ENCODE measurements at places on chromosomes 3 and 15. TPM values are rescaled to one million over a fixed set of nuclear protein-coding genes. Genes with fewer than 3 reads are reported as not detected.

Gene ATP13A5
- not detected for total RNA-seq

Gene CCDC14
- total RNA-seq = 6.6 TPM

Gene ITPKA
- 12.4 TPM for total RNA-seq

Gene CD200R1
- 2.3 TPM for total RNA-seq

Gene CCR1
- 20.0 TPM for total RNA-seq

Gene IQCH
- 4.4 TPM for total RNA-seq

Gene GRAMD2A
- not detected for total RNA-seq

Gene NEDD4
- 13.1 TPM for total RNA-seq

Gene CCR3
- total RNA-seq = not detected

DNA sequence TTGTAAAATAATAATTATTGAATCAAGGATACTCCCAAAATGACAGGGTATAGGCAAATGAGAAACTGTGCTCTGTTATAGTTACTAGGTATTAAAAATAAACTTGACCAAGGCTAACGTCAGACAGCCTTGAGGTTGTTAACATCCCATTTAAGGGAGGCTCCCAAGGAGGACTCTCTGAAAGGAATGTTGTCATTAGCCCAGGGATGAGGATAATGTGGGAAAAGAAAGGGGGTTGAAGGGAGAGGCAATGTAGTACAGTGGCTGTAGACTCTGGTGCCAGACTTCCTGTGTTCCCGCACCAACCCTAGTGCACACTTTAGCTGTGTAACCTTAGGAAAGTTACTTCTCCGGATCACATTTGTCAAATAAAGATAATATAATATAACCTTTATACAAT lies 47.0 kb upstream of the RARB start:
- no peaks in the 10 kb centered on the region for H3K36me3 ChIP-seq
- no peak overlapping the region for H3K4me3 ChIP-seq

DNA sequence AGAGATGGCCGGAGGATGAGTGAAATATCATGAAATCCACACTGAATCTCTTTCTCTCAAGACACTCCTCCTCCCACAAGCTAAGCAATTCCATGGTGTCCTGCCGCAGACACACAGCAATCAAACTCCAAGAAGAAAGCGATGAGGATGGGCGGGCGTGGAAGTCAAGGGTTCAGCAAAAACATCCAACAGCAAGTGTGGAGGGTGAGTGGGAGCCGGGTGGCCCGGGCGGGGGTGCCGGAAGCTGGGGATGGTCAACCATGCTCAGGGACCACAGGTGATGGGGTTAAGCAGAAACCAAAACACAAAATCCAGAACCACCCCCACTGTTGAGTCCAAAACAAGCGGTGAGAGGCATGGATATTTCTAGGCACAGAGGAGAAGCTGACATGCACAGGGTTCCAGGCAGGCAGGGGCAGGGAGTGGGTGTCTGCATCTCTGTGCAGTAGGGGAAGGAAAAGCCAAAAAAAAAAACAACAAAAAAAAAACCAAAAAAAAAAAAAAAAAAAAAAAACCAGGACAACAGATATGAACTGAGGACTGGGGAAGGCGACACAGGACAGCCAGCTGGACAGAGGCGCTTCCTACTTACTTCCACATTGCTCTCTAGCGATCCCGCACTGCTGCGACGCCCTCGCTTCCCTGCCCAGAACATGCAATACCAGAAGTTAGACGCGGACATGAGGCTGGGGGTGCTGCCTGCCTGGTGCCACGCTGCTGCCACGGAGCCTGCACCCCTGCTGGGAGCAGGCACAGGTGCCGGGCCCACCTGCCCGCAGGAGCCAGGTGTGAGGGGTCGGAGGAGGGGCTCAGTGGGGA lies 61.0 kb upstream of the RPL32 start:
- no peak overlapping the region for H3K4me3 ChIP-seq
- H3K27me3 ChIP-seq = no peaks in the 10 kb centered on the region
- no peaks in the 10 kb centered on the region for H3K36me3 ChIP-seq
- H3K4me1 ChIP-seq = no peaks in the 10 kb centered on the region

GRCh38 chr3:127066635-127067034 lies 83.7 kb downstream of the PLXNA1 start:
- H3K27me3 ChIP-seq = peaks cover 5% of the 10 kb centered on the region
- no peak for DNase-seq
- H3K4me1 ChIP-seq = no peaks in the 10 kb centered on the region
- no peaks in the 10 kb centered on the region for H3K36me3 ChIP-seq
- no peak overlapping the region for H3K4me3 ChIP-seq

DNA sequence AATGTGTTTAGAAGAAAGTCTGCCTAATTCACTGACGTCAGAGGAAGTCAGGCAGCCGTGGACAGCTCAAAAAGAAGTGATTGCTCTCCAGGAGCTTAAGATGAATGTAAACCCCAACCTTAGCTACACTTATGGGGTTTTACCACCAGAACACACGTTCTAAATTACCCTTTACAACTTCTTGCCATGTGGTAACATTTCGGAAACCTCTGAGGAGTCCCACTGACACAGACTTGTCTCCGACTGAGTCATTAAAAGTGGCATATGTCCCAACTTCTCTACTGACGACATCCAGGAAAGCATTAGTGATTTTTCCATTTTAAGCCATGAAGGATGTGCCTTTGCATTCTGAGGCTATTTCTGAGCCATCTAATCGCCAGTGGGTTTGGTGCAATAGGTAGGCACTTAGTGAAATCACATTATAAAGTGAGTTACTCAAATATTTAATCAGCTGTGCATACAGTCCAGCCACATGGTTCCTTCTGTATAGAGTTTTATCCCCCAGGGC lies 32.4 kb downstream of the C2CD4A start:
- no peak overlapping the region for H3K27ac ChIP-seq
- no peak overlapping the region for H3K4me3 ChIP-seq
- peak; percentile 52 for DNase-seq
- no peaks in the 10 kb centered on the region for H3K36me3 ChIP-seq
- H3K4me1 ChIP-seq = no peaks in the 10 kb centered on the region
- no peaks in the 10 kb centered on the region for H3K27me3 ChIP-seq

DNA sequence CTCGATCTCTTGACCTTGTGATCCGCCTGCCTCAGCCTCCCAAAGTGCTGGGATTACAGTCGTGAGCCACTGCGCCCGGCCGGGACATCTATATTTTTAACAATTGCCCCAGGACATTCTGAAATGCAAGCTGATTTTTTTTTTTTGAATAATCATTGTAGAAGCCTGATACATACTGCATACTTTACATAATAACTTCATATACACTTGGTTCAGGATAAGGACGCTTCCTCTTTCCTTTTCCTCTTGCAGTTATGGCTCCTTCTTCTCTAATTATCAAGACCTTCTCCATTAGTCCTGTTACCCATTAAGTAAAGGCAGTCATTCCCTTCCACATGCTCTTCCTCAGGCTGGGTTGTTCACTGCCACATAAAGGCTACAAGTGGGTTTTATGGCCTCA lies 58.3 kb downstream of the SLCO3A1 start:
- no peak overlapping the region for H3K27ac ChIP-seq
- H3K27me3 ChIP-seq = no peaks in the 10 kb centered on the region
- no peaks in the 10 kb centered on the region for H3K4me1 ChIP-seq

- H3K4me3 ChIP-seq = no peak overlapping the region
- no peaks in the 10 kb centered on the region for H3K27me3 ChIP-seq
- no peaks in the 10 kb centered on the region for H3K36me3 ChIP-seq
- H3K4me1 ChIP-seq = no peaks in the 10 kb centered on the region
- no peak overlapping the region for H3K27ac ChIP-seq
Measured at GRCh38 chr3:152797751-152798432, 37.0 kb upstream of the P2RY1 start.

GRCh38 chr3:127680146-127680661 lies 7.5 kb downstream of the ABTB1 start:
- H3K36me3 ChIP-seq = peaks cover 27% of the 10 kb centered on the region
- no peaks in the 10 kb centered on the region for H3K4me1 ChIP-seq
- no peak overlapping the region for H3K4me3 ChIP-seq
- H3K27ac ChIP-seq = no peak overlapping the region
- DNase-seq = peak; percentile 48
- no peaks in the 10 kb centered on the region for H3K27me3 ChIP-seq

DNA sequence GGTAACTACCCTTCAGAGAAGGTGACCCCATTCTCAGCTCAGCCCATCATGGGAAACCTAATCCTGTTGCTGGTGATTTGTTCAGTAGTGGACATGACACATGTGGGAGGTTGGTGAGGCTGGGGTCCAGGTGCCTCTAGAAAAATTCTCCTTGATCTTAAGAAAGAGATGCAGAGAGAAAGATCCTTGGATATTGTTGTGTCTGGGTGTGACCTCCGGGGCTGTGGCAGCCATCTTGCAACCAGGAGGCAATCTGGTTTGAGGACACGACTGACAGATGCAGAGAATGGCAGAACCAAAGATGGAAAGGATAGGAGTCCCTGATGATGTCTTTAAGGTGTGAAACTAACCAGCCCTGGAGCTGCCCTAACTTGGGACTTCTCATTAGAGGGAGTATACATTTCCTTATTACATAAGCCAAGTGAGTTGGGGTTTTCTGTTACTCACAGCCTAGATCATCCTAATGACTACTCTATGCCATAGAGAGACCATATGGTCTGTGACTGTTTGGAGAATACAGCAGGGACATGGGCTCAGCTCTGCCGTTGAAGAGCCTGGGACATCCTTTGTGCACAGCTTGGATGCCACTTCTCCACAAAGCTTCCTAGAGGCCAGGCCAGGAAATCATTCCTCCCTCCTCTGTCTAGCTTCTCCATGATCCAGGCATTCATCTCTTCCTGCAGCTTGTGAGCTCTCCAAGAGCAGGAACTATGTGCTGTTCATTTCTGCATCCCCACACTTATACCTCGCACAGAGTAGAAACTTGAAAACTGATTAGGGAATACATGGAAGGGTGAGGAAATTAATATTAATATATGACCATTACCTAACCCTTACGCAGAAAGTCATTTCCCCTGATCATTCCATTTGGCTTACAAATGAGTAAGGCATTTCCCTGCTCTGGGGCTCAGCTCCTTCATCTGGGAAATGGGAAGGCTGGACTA lies 45.9 kb downstream of the HRH1 start:
- H3K27me3 ChIP-seq = no peaks in the 10 kb centered on the region
- H3K4me3 ChIP-seq = no peak overlapping the region
- no peak for DNase-seq

GRCh38 chr3:129016720-129017483 lies 15.8 kb downstream of the EFCC1 start:
- peaks cover 5% of the 10 kb centered on the region for H3K4me1 ChIP-seq
- DNase-seq = peak; percentile 41
- no peak overlapping the region for H3K4me3 ChIP-seq
- H3K27me3 ChIP-seq = no peaks in the 10 kb centered on the region
- H3K36me3 ChIP-seq = no peaks in the 10 kb centered on the region

GRCh38 chr15:33198541-33198940 lies 4.0 kb upstream of the FMN1 start:
- H3K4me1 ChIP-seq = no peaks in the 10 kb centered on the region
- no peak for DNase-seq
- H3K27me3 ChIP-seq = no peaks in the 10 kb centered on the region
- no peak overlapping the region for H3K4me3 ChIP-seq
- H3K27ac ChIP-seq = no peak overlapping the region

DNA sequence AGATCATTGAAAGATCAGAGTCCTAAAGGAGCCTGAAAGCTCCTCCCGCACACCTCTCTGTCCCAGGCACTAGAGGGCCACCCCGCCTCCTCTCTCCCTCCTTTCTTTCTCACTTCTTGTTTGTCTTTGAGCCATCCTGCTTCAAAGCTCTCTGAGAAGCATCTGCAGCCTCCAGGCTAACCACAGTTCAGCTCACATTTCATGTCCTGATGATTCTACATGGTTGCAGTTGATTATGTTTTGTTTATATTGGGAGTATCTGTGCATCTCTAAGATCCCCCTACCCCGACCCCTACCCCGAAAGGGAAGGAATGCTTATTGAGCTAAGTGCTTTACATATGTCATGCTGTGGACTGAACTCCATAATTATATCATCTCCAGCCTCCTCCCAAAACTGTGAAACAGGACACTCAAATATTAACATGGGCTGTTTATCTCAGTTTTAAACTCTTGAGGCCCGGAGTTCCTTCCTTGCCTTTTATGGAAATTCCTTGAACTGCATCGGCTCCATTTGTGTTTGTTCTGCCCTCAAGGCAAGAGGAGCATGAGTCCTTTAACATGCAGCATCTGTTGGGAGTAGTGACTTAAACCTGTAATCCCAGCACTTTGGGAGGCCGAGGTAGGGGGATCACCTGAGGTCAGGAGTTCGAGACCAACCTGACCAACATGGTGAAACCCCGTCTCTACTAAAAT lies 30.9 kb downstream of the MGLL start:
- H3K4me3 ChIP-seq = no peak overlapping the region
- peak overlapping the region; percentile 16 for H3K27ac ChIP-seq
- H3K36me3 ChIP-seq = no peaks in the 10 kb centered on the region
- H3K4me1 ChIP-seq = peaks cover 17% of the 10 kb centered on the region
- no peak for DNase-seq
- H3K27me3 ChIP-seq = no peaks in the 10 kb centered on the region

DNA sequence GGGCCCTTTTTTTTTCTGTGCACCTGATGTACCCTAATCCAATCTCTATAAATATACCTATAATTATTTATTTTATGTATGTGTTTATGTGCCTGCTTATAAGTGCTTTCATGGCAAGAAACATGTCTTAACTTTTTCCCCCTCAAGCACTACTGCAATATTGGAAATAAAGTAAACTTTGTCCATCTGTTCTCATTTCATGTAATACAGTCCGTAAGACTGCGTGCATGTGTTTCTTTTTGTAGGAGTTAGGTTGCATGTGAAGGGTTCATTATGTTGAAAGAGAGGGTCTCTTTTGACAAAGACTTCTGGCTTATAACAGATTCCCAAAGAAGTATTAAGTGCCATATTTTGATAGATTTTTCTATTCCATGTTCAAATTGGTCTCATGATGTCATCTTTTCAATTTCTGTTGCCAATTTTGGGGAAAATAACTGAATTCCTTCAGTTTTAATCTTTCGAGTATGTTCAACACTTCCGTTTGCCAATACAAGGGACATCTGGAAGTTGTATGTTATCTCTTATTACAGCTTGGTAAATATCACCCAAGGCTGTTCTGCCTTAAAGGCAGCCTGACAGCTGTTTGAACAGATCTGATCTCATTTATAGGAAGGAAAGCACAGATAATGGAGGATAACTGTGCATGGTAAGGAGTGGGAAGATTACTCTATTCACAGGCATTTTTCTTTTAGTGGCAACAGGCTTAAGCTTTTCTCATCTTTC lies 273.1 kb upstream of the SGO1 start:
- no peak for DNase-seq
- H3K4me3 ChIP-seq = no peak overlapping the region
- H3K27ac ChIP-seq = no peak overlapping the region
- H3K36me3 ChIP-seq = no peaks in the 10 kb centered on the region
- H3K4me1 ChIP-seq = no peaks in the 10 kb centered on the region

- H3K27me3 ChIP-seq = no peaks in the 10 kb centered on the region
- DNase-seq = peak; percentile 79
- H3K4me1 ChIP-seq = peaks cover 20% of the 10 kb centered on the region
- peak overlapping the region; percentile 73 for H3K27ac ChIP-seq
- no peaks in the 10 kb centered on the region for H3K36me3 ChIP-seq
Measured at GRCh38 chr15:67048281-67049279, 16.8 kb upstream of the SMAD3 start.

Data from adrenal gland (tissue), 19 donors.